ENCODE measurements at places on chromosomes 12 and 14.

- peak; percentile 87 for DNase-seq
Observed at GRCh38 chr12:6852651-6853354, 853 bp downstream of the USP5 start.

- DNase-seq: no peak
Observed at GRCh38 chr14:98290596-98290995, 981.4 kb downstream of the BCL11B start.

GRCh38 chr12:69475237-69475975 is 5.2 kb downstream of the FRS2 start:
- DNase-seq: peak; percentile 59

- DNase-seq: no peak
Observed at GRCh38 chr12:89166121-89166520, 186.2 kb downstream of the DUSP6 start.

GRCh38 chr12:34345801-34346200 is 323.5 kb downstream of the ALG10 start:
- DNase-seq: no peak

GRCh38 chr14:25904446-25904845 is 693.4 kb downstream of the NOVA1 start:
- DNase-seq: peak; percentile 12

DNA sequence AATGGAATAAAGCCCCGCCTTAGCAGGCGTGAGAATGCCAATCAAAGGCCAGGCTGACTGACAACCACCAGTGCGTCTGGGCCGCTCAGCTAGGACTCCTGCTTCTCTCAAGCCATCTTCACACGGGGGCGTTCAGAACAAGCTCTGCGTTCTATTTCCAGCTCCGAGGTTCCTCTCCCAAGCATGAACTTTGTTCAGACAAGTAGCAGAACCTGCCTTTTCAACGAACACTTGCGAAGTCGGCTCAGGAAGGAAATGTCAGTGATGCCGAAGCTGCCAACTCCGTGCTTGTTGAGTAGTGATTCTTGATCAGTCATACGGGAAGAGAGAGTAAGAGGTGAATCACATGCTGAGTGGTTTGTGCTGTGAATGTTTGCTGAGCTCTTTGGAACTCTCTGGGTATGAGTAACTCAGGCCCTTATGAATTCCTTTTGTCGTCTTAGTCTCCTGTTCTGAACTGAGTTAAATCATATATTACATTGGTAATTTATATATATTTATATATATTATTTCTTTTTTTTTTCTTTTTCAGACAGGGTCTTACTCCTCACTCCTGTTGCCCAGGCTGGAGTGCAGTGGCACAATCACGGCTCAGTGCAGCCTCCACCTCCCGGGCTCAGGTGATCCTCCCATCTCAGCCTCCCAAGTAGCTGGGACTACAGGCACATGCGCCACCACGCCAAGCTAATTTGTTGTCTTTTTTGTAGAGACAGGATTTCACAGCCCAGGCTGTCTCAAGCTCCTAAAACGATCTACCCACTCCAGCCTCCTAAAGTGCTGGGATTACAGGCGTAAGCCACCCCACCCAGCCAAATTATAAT is 29.4 kb upstream of the BCL7A start:
- DNase-seq: peak; percentile 99

- DNase-seq: no peak
Observed at GRCh38 chr12:58270966-58271705, 329.8 kb downstream of the ATP23 start.

- DNase-seq: no peak
Observed at GRCh38 chr14:51294951-51295525, 55.0 kb downstream of the TMX1 start.

GRCh38 chr14:106631879-106632278 is 1105.5 kb downstream of the TMEM121 start:
- DNase-seq: no peak

GRCh38 chr14:101226603-101227425 is 323.3 kb upstream of the RTL1 start:
- no peak for DNase-seq

GRCh38 chr14:67400434-67400833 is 11.5 kb downstream of the PLEK2 start:
- no peak for DNase-seq

GRCh38 chr12:116903818-116904217 is 6.9 kb upstream of the FBXW8 start:
- no peak for DNase-seq

DNA sequence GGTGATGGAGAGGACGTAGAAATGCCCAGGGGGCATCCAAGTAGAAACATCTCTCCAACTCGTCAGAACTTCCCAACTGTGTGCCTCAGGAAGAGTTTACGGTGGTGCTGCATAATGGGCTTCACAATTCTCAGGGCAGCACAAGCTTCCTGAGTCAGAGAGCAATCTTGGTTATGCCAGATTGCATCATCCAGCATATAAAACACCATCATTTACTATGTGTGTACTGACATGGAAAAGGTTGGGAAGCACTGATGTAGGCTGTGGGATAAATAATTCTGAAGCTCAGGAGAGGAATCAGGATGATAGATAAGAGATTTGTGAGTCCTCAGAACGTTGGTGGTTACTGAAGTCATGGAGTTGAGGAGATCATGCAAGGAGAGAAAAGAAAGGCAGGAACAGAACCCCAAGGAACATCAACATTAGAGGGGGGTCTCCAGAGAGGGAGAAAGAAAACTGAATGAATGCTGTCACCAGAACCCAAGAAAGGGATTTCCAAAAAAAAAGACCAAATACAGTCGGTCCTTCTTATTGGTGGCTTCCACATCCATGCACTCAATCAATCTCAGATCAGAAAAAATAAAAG is 4.7 kb upstream of the NCKAP5L start:
- peak; percentile 72 for DNase-seq

GRCh38 chr14:94355191-94355794 is 32.2 kb upstream of the SERPINA6 start:
- DNase-seq: peak; percentile 82

DNA sequence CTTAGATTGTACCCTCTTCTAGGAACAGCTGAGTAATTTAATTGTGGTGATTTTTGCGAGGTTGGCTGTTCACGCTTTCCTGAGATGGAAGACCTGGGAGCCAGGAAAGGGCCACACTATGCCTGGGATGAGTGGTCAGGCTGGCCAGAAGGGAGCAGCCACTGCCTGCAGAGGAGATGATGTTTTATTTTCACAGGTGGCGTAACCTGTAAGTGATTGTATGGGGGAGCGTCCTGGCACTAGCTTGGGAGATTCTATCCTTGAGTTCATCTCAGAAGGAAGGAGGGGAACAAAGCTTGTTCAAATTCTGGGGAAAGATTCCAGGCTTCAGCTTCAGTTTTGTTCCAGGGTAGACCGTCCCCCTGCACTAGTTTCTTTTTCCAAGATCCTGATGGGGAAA is 1.2 kb downstream of the RPH3A start:
- DNase-seq: no peak

- DNase-seq: no peak
Observed at GRCh38 chr14:101945171-101945570, 19.2 kb upstream of the DYNC1H1 start.

DNA sequence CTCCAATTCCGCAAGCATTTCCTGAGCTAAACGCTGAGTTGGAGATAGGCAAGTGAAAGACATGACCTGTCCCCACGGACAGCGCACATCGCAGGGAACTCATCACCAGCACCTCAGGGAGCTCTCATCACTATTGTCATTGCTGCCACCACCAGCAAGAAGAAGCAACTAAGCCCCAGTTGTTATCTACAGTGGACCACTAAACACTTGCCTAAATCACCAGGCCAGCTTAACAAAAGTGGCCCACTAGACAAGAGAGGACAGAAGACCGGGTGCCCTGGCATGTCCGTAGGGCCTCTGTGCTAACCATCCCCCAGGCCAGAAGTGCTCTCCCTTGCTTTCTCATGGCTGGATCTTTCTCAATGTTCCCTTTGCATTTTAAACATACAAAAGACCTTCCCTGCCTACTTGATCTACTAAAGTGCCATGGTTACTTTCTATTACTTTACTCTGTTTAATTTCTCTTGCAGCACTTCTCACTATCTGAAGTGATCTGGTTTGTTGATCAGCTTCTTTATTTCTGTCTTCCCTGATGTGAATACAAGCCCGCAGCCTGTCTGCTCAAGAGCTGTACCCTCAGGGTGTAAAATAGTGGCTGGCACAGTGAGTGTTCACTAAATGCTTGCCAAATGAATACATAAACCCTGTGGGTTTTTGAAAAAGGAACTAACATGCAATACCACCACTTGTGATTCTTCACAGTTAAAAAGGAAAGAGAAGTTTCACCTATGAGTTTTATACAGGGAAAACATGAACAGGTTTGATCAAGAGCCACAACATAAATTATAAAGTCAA is 60.9 kb upstream of the RFLNA start:
- peak; percentile 29 for DNase-seq

DNA sequence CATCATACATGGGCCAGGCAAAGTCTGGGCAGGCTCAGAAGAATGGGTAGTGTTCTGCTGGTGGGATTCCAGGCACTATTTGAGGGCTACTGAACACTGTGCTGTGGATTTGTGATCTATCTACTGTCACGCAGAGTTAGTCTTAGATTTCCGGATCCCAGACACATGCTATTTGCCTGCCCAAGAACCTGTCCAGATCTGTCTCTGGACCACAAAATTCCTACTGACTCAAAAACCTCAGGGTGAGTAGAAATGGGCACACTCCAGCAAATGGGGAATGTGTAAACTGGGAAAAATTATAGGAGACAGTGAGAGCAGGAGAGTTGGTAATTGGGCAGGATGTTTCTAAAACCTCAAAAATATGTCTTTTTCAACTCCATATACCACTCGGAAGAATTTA is 129.9 kb downstream of the GALC start:
- no peak for DNase-seq

- DNase-seq: no peak
Observed at GRCh38 chr12:70399311-70399710, 33.2 kb downstream of the KCNMB4 start.

GRCh38 chr12:117485984-117486839 is 124.8 kb upstream of the NOS1 start:
- no peak for DNase-seq

DNA sequence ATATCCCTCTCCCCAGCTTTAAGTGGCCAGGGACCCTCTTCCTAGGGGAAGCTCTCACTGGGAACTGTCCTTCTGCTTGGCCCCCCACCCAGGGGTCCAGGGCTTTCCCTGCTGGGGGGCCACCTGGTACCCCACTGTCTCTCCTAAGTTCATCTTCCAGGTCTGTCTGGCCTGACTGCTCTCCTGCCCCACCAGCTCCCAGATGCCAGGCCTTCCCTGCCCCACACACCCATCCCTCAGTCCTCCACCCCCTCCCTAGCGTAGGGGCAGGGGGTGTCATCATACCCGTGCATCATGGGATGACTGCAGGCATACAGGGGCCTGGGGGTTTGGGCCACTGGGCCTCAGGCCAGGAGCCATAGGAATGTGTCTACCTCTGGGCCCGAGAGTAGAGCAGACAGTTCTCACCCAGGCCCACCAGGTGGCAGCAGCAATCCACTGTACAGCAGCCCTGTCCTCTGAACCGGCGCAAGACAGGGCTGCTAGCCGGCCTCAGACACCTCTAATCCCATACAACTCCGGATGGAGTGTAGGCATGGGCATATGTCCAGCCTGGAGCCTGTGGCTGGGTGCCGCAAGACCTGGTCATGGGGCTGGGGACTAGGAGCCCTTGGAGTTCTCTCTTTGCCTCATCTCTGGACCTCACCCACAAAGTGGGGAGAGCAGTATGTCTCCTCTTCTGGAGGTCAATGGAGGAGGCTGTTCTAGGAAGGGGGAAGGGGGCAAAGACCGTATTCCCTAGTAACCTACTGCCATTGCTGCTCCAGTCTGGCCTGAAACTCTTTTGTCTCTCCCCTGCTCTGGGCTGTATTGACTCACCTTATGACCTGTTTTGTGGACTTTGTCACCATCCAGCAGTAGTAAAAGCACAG is 10.0 kb upstream of the SMARCD1 start:
- DNase-seq: peak; percentile 89

DNA sequence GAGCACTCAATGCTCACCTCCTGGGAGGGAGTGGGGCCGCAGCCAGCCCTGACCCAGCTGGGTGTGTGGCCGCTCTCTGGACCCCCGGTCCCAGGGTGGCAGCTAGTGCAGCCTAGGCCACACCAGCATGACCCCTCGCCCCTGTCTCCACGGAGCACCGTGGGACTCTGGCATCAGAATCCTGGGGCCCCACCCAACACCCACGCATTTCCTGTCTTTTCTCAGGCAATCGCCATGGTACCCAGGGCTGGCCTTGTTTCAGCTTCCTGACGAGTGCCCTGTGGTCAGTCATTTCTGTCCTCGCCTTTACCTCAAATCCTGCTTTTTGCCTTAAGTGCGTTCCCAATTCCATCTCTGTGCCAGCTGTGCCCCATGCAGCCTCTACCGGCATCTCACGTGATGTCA is 15.9 kb downstream of the PACS2 start:
- DNase-seq: peak; percentile 33

- no peak for DNase-seq
Observed at GRCh38 chr12:129571901-129572494, 331.8 kb downstream of the TMEM132D start.

GRCh38 chr12:125097427-125097826 is 32.2 kb downstream of the AACS start:
- no peak for DNase-seq

DNA sequence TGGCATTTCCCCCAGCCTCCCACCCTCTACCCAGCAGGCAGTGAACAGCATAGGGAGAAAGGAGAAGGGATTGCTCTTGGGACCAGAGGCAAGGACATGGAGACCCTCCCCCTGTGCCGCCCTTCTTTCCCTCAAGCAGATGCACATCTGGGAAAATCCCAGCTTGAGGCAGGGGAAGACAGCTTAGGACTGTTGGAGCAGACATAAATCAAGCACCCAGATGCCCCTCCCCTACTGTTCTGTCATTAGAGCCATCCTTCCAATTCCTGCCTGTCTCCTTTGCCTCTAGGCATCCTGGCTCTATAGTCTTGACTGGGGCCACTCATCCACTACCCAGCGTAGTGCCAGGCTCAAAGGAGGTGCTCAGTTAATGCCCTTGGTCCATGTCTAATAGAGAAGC is 7.5 kb upstream of the CISTR start:
- DNase-seq: no peak

- DNase-seq: no peak
Observed at GRCh38 chr14:58059126-58059525, 92.9 kb downstream of the ARMH4 start.

DNA sequence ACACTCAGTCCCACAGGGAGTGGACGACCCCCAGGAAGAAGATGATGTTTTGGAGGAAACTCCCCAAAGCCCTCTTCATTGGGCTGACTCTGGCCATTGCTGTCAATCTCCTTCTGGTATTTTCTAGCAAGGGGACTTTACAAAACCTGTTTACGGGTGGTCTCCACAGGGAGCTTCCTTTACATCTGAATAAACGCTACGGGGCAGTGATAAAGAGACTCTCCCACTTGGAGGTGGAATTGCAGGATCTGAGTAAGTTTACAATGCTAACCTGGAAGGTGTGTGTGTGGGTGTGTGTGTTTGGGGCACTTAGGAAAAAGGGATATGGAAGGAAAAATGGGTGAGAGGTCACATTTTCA is 416 bp downstream of the GALNT8 start:
- DNase-seq: no peak

DNA sequence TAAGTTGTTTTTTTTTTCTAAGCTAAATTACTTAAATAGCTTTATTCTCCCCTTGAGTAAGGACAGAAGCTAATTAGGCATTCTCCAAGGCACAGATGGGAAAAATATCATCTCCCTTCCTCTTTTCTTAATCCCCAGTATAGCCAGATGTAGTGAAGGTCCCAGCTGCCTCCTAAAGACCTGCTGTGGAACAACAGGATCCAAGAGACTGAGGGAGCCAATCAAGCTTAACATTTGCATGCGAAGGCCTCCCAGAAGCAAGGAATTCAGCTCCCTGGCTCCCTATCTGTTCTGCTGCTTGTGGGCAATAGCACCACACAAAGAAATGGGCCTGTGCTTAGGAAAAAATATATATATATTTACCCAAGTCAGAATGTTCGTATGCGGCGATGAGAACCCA is 255.2 kb downstream of the SYT1 start:
- DNase-seq: peak; percentile 20

- no peak for DNase-seq
Observed at GRCh38 chr12:71703206-71703605, 17.3 kb downstream of the TMEM19 start.

Measured in choroid plexus epithelial cell (primary cell).